ENCODE measurements at places on chromosomes 2 and 18.

GRCh38 chr2:26246818-26247217, 2.1 kb downstream of the HADHB start:
- no peak for DNase-seq

DNA sequence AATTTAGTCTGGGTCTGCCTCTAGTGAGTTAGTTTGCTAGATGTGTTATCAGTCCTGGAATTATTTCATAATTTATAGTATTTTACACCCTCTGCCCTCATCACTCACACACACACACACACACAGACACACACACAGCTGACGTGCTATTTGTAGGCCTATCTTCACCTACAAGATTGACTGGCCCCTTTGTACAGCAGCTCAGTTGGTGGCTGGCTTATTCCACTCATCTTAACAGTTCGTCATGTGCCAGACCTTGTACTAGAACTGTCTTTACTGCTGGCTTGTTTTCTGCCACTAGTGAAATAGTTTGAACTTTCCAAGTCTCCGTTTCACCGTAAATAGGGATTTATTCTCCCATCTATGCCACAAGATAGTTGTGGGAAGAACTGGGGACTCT, 21.3 kb downstream of the CENPO start:
- no peak for DNase-seq

- DNase-seq, result no peak
Measured at GRCh38 chr2:122168799-122169198, 413.3 kb downstream of the TSN start.

GRCh38 chr2:85246348-85246747, 81.4 kb downstream of the TGOLN2 start:
- no peak for DNase-seq

- no peak for DNase-seq
Measured at GRCh38 chr2:63525905-63526304, 62.4 kb downstream of the WDPCP start.

- DNase-seq, result no peak
Measured at GRCh38 chr2:170339750-170340692, 162.1 kb downstream of the MYO3B start.

DNA sequence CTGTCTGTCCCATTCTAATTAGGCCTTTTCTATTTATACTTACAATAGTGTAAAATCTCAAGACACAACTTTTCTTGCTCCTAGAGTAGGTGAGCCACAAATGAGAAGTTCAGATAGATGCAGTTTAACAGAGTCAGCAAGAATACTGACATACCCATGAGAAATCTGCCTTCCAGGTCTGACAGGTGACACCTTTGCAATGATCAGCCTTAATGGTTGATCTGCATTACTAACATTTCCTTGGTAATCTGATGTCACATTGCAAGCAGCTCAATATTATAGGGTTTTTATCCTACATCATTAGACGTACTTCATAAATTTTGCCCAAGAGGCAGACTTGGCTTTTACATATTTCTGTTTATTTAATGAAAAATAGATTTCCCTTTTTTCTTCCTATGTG, 359.3 kb upstream of the VWC2L start:
- DNase-seq, result no peak

DNA sequence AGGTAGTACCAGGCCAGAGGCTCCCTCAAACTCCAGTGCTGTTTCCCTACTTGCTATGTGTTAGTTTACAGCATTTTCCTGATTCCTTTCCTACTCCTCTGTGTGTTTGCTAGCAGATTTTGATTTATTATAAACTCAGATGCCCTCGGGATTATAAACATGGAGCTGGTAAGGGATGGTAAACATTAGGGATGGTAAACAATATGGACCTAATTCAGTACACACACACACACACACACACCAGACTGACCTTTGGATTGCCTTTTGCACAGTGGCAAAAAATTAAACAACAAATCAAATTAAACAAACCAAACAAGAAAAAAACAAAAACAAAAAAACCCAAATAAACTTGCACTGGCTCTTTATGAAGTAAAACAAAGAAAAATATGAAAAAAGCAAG, 55.4 kb upstream of the ACVR1 start:
- DNase-seq, result no peak

DNA sequence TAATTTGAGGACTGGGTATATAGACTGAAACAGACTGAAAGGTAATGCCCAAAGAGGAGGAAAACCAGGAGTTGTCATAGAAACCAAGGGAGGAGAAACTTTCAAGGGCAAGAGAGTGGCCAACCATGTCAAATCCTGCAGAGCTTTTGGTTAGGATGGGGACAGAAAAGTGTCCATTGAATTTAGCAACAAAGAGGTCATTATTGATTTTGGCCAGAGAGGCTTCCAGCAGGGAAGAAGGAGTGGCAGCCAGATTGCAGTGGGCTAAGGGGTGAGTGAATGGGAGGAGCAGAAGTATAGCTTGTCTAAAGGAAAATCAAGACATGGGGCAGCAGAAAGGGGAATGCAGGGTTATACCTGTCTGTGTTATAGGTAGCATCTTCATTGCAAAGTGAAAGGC, 194.0 kb downstream of the CAMKMT start:
- DNase-seq, result no peak

DNA sequence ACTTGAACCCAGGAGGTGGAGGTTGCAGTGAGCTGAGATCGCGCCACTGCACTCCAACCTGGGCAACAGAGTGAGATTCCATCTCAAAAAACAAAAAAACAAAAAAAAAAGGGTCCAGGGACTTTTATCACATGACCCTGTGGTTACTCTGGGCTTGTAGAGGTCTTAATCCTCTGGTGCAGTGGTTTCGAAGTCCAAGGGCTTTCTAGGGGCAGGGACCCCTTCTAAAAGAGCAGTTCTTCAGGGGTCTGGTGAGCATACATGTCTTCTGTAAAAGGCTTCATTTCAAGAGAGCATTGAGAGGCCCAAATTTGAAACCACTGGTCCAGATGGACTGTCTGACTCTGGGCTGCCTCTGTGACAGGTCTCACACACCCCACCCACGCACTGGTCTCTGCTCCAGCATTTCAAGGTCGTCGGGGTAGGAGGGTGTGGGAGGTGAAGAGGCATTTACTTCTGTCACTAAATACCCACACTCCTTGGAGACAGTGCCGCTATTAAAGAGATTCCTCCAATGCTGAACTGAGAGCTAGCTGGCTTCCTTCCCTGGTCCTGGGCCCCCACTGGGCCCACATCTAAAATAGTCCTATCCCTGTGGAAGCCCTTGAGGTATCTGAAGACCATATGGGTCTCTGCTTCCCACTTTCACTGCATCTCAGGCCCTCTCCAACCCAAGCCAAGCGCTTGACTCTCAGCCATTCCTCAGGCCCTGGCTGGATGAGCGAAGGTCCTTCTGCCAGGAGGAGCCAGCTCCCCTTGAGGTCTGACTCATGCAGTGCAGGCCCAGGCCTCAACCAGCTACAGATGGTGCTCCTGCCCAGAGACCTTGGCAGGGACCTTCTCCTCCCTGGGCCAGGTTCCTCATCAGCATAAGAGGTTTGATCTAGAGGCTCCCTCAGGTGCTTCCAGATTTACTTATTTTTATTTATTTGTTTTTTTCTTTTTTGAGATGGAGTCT, 44.8 kb downstream of the PAX8 start:
- no peak for DNase-seq

GRCh38 chr2:196389670-196390069, 218.3 kb upstream of the STK17B start:
- no peak for DNase-seq

DNA sequence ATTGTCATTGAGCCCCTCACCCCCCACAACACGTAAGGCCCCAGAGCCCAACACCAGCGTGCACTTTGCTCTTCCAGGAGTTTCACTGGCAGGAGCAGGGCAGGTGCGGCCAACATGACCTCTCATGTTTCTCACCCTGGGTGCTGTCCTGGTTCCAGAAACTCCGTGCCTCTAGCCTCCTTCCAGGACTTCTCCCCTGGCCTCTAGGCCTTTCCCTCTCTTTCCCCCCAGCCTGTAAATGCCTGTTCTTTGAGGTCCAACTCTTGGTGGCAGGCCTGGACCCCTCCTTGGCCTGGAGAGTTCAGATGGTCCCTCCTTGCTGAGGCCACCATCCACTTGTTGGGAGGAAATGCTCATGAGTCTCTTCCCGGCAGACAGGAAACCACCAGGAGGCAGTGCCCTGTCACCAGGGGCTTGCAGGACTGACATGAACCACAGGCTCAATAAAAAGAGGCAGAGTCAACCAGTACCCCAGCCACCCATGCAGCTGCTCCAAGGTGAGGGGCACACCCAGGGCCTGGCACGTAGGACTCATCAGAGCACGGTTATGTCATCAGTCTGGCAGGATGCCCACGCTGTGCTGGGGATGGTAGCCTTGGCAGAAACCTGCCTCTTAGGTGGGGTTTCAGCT, 1.5 kb downstream of the MALL start:
- DNase-seq, result no peak

- no peak for DNase-seq
Measured at GRCh38 chr2:171835386-171835785, 58.7 kb downstream of the SLC25A12 start.

- DNase-seq, result no peak
Measured at GRCh38 chr2:54755641-54756326, 32.3 kb downstream of the EML6 start.

DNA sequence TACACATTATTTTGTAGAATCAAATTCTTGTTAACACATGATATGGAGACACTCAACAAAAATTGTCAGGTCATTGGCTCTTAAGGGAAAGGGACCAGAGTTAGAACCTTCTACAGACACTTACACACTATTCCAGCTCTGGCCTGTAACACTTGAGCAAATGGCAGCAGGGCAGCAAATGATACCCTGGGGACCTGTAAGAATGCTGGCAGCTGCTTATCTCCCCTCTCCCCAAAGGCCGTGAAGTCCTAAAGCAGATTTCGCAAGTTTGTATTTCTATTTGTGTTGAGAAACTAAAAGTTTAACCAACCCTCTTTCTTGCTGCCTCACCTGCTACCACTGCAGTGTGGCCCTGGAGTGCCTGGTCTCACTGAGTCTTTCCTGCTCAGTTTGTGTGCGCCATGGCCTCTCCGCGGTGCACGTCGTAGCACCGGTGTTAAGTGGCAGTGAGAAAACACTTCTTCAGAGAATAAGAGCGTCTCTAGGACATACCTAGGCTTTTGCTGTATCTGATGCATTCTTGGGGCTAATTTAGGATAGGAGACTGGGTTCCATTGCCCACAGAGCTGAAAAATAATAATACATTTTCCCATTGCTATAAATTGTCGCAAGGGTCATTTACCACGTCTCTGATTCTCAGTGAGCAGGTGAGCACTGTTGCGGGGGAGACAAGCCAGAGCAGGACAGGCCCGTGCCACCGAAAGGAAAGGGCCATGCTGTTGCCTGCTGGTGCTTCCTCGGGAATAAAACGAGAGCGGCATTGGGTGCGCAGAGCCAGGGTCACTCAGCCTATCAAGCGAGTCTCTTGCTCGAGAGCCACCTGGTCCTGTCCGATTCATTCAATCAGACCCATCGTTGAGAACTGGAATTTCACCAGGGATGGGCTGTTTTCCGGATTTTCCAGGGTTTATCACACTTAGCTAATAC, 204.9 kb downstream of the PTGR3 start:
- DNase-seq, result no peak

DNA sequence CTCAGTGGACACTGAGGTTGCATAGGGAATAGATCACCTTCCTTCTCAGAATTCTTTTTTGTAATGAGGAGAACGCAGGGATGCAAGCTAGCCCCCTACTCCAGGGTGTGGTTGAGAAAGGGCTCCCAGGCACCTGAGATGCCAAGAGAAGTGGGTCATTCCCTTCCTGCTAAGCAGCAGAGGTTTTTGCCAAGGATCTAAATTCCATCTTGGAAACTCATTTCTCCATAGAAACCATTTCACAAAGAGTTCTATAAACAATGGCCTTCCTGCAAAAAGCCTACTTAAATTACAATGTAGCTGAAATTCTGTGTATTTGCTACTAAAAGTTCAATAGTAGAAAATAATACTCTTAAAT, 3.7 kb upstream of the PPP3R1 start:
- no peak for DNase-seq

GRCh38 chr18:61831071-61831470, 61.7 kb downstream of the RNF152 start:
- no peak for DNase-seq

DNA sequence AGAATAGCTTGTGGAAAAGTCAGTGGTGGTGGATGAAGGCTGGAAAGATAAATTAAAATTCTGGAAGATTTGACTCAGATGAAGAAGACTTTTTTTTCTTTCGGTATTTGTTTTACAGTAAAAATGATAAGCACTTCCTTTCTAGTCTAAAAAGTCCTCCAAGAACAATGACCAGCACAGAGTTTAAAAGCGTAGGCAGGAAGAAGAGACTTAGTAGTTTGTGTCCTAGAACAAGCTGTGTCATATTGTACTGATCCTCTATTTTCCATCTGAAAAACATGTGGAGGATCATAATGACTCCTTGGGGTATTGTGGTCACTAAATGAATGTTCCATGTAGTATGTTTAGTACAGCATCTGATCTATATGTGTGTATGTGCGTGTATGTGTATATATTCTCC, 132.4 kb upstream of the FSHR start:
- DNase-seq, result no peak

GRCh38 chr2:60586081-60586480, 32.6 kb upstream of the BCL11A start:
- no peak for DNase-seq

DNA sequence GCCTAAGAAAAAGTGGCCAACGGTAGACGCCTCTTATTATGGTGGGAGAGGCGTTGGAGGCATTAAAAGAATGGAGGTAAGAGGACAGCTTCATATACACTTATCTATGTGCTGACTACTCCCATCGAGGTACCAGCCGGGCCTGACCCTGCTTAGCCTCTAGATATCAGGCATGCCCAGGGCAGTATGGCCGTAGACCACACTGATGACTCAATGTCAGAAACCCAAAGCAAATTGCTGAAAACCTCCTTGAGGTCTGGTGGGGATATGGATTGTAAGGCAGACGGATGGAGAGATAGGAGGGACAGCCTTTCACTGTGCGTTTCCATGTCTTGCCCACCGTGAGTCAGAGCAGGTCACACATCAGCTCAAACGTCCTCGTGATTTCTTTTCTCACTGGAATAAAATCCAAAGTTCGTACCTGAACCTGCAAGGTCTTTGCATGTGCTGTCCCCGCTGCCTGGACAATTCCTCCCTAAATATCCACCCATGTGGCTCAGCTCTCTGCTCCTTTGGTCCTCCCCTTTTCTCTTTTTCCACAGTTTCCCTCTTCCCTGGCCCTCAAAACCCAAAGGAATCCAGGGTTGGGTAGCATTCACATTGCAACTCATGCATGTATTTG, 168.9 kb downstream of the ANTXR1 start:
- DNase-seq, result no peak

DNA sequence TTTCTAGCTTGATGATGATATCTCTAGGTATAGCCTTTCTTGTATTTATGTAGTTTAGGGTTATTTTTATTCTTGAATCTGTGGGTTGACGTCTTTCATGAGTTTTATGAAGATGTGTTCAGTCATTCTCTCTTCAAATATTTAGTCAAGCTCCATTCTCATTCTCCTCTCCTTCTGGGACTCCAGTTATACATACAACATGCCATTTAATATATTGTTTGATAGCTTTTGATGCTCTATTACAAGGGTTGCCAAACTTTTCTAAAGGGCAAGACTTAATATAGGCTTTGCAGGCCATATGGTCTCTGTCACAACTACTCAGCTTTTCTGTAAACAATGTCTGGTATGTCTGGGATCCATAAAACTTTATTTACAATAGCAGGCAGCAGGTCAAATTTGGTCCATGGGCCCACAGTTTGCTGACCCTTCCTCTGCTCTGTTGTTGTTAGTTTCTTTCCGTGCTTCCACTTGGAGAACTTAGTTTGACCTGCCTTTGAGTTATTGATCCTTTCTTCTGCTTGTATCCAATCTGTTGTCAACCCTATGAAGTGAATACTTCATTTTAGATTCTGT, 40.6 kb upstream of the GPAT2 start:
- no peak for DNase-seq

- no peak for DNase-seq
Measured at GRCh38 chr2:159177957-159178356, 108.5 kb downstream of the WDSUB1 start.

- DNase-seq, result no peak
Measured at GRCh38 chr2:203732953-203733510, 26.6 kb downstream of the CD28 start.
